ENCODE measurements at places on chromosomes 1 and 21. TPM values are rescaled to one million over a fixed set of nuclear protein-coding genes. Genes with fewer than 3 reads are reported as not detected.

- no peak for DNase-seq
Measured at GRCh38 chr1:41723786-41724185, 194.9 kb downstream of the HIVEP3 start.

GRCh38 chr1:152220166-152221163 is 3.5 kb downstream of the HRNR start:
- DNase-seq, result no peak

DNA sequence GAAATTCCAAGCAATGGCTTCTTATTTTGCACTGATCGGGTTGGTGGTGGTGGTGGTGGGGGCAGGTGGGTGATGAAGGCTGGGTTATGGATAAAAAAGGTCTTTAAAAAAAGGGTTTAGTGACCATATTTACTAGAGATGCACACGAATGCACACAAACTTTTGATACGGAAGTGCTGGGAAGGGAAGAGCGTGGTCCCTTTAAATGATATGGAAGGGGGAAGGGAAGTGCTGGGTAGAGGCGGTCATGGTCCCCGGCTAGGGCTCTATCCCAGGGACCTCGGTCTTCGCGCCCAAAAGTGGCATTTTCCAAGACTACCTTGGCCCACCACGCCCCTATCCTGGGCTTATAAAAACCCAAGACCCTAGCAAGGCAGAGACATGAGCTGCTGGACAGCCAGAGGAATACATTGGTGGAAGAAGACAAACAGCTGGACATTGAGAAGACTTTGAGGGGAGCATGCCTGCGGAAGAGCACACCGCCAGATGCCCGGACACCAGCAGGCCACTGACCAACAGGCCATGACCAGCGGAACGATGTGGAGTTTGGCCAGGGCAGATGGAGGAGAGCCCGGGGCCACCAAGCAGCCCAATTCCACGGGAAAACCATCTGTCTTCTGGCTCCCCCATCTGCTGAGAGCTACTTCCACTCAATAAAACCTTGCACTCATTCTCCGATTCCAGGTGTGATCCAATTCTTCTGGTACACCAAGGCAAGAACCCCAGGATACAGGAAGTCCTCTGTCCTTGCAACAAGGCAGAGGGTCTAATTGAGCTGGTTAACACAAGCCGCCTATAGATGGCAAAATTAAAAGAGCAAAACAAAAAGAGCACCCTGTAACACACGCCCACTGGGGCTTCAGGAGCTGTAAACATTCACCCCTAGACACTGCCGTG is 1720.2 kb downstream of the MRPL39 start:
- no peak for DNase-seq

DNA sequence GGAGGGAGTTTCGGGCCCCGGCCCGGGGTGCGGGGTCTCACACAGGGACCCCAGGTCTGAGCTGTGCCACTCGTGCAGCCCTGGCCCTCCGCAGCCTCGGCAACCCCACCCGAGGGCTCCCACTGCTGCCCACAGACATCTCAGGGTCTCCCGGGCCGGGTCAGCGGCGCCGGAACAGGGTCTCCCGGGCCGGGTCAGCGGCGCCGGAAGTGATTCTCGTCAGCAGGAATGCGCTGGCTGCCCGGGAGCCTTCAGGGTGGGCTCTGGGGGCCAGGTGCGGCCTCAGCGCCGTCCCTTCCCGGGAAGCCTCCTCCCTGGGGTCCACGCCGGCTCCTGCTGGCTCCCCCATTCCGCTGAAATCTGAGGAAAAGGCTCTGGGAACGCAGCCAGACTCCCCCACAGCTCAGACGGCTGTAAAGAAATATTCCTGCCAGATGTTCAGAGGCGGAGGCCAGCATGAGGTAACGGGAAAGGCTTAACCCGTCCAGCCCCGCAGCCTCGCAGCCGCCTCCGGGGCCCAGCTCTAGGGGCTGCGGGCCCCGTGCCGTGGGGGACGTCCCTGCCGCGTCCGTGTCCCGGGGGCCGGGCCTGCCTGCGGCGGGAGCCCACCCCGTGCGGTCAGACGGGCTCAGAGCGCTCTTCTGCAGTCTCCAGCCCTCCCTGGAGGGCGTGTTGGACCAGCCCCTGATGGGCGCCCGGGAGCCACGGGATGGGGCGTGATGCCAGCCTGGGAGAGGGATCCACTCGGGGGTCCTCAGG is 8.7 kb upstream of the COL6A1 start:
- DNase-seq, result no peak

DNA sequence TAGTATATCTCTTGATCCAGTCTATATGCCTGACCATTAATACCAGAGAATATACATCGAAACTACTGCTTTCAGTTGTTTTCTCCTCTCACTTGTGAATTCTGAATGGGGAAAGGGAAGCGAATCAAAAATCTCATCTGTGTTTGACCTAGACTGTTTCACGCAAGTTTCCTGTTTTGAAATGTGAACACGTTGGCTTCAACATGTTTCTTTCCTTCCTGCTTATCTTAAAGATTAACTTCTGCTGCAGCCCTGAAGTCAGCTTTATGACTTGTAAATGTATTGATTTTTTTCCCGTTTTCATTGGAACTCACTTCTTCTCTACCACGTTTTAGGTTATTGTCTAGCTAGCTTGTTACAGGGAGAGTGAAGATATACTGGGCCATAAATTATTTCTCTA is 49.9 kb downstream of the SNX27 start:
- no peak for DNase-seq

DNA sequence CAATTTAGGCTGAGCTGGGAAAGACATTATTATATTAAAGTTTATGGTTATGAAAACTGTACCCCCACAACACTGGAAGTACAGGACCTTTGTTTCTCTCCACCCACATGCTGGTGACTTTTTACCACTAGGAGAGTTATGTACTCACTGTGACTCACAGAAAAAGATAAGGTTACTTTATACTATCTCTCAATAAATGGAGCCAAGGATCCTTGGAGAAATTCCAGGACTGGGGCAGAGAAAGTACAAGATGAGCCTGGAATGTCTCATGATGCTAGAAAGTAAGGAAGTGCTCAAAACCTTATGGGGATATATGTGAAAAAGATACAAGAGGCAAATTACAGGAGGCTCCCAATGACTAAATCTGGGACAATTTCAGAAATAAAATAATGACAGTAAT is 63.9 kb upstream of the C1orf105 start:
- DNase-seq, result no peak

GRCh38 chr1:73611681-73612080 is 586.3 kb downstream of the LRRIQ3 start:
- no peak for DNase-seq

DNA sequence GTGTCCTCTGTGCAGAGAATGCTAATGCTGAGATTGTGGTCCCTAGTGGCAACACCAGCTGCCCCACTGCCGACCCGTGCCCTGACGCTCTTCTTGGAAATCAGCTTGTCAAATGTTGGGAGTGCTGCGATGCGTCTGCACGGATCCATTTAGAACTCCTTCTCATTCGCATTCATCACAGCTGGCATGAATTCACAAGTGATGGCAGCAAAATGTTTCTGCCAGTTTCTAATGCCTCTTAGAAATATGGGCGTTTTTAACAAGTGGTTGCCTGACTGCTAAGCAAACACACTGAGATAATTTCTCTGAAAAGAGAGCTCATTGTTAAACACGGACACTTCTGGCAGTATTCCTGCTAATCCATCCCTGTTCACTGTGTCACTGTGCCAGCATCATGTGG is 131.9 kb upstream of the KCNJ6 start:
- DNase-seq, result no peak

- no peak for DNase-seq
Measured at GRCh38 chr21:31366825-31367224, 22.8 kb upstream of the TIAM1 start.

The SEMA4A gene
- polyA plus RNA-seq, result 0.49 TPM

Measured in BJ (cell line).